Psoas muscle (tissue), 8 donors: ENCODE measurements at places on chromosomes 2 and 18. TPM values are rescaled to one million over a fixed set of nuclear protein-coding genes. Genes with fewer than 3 reads are reported as not detected.

DNA sequence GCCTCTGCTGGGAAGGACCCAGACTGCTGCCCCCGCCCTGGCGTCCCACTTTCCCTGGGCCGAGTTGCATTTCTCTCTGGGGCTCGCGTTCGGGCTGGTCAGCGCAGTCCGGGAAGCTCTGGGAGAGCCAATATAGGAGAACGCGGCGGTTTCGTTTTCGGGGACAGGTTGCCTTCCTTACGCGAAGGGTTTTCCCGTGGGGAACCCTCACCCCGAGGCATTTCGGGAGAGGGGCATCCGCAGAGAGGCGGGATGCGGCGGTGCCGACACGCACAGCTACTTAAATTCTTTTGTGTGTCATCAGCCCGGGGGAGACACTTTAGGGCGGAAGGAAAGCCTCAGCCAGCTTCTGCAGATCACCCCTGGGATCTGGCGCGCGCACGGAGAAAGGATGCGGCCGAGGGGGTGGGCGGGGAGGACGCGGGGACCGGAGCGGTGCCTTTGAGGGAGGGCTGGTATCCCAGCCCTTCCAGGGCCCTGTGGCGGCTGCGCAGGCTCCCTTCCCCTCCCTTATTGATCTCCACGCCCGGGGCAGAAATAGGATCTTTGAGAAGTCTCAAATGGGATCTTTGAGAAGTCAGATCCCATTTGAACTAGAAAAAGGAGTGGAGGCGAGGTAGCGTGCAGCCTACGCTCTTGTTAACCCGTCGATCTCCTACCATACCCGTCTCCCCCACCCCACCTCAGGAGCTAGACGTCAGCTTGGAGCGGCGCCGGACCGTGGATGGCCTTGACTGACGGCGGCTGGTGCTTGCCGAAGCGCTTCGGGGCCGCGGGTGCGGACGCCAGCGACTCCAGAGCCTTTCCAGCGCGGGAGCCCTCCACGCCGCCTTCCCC lies 1.2 kb downstream of the GATA6 start:
- DNase-seq: peak; percentile 49

DNA sequence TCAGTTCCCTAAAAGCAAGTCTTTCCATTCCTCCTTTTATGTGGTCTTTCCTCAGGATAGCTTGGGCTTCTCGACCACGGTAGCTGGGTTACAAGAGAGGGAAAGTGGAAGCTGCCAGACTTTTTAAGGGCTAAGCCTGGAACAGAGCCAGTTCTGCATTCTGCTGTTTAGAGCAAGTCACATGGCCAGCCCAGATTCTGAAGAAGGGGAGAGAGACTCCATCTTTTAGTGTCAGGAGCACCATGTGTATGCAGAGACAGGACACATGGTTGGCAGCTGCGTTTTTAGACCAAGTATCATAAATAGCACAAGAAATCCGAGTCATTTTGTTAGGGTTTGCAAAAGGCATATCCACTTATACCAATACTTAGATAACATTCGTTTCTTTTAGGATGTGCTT lies 4.7 kb downstream of the HMSD start:
- no peak for DNase-seq

DNA sequence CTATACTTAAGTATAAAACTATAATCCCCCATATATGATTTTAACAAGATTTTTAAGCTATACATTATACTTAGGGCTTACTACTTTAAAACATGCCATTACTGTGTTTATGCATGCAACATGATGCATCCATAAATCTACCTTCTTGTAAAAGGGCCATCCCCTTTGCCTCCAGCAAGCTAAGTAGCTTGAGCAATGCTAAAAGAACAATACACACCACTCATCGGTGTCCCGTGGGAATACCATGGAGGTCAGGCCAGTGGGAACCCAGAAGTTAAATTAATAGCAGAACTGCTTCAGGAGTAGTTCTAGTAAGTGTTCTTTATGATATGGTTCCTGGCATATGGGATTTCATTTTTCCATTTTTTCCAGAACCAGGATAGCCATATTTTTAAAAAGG lies 37.8 kb downstream of the SH3RF3 start:
- DNase-seq: no peak

GRCh38 chr18:49682173-49682802 lies 120.4 kb downstream of the LIPG start:
- DNase-seq: no peak

The C2orf76 gene
- total RNA-seq: 7.1 TPM
